ENCODE measurements at places on chromosomes 1 and 21.

DNA sequence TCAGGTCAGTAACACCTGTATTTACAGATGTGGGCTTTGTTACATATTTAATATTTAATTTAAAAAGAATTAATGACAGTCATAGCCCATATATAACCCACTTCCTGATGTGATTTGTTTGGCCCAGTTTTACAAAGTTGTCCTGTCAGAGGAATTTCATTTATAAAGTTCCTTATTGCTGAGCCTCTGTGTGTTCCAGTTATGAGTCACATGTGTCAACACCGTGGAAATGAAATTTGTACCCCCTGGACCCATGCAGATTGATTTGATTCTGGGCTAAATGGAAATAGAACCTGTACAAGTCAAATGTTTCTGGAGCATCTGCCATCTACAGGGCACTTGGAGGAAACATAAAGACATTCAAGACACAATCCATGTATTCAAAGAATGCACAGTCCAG, 149.2 kb downstream of the CACNA1E start:
- no peak for DNase-seq

DNA sequence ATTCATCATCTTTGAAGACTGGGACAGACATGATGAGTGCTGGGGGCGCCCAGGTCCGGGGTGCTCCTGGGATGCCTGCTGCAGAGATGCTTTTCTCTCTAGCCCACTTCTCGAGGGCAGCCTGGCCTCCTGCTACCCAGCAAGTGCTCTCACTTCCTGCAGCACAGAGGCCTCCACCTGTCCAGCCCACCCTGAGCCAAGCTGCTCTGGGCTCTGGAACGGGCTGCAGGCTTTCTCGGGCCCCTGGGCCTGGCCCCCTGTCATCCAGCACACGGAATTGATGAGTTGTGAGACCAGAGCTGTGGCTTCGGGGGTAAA, 469.5 kb upstream of the VAMP3 start:
- DNase-seq = no peak

- DNase-seq = no peak
Measured at GRCh38 chr1:62084310-62084890, 110.2 kb upstream of the L1TD1 start.

DNA sequence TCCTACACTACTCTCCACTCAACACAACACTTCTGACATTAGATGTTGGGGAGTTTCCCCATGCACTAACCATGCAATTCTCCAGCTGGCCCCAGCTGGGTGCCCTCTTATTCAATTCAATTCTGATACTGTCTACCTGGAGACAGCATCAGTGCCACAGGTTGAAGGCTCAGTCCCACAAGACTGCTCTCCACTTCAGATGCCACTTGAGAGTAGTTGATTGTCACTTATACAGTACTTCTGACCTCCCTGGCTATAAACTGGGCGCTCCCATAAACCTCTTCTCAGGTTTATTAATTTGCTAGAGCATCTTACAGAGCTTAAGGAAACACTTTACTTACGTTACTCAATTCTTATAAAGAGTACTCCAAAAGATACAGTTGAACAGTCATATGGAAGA, 442.3 kb downstream of the LRRIQ3 start:
- DNase-seq = no peak

- DNase-seq = no peak
Measured at GRCh38 chr1:170634293-170634692, 29.6 kb upstream of the PRRX1 start.

GRCh38 chr1:233356705-233356987, 29.1 kb downstream of the MAP3K21 start:
- no peak for DNase-seq

- no peak for DNase-seq
Measured at GRCh38 chr1:164589408-164589807, 30.4 kb downstream of the PBX1 start.

DNA sequence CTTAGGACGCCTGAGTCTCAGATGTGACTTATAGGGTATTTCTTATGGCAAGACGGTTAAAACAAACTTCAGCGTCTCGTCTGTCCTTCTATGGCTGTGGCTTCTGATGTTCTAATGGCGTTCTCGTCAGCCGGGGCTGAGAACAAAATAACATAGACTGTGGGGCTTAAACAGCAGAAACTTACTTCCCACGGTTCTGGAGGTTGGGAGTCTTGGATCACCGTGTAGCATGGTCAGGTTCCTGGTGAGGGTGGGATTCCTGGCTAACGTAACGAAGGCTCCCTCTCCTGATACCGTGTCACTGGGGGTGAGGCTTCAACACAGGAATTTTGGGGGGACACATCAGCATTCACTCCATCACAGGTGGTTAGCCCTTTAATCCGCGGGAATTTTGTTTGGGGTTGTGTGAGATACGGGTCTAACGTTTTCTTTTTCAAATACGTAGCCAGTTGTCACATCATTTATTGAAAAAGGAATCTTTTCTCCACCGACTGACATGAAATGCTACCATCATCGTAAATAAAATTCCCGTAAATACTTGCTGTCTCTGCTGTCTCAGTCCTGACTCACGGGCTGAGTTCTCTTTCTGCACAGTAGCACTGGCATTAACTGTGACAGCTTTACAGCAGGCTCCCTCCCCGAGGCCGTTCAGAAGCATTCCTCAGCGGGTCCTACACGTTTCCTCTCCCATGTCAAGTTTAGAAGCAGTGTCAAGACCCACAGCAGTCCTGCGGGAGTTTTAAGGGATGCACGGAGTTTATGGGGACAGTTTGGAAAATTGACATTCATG, 8.1 kb upstream of the POFUT2 start:
- no peak for DNase-seq
